CD4-positive, alpha-beta T cell (primary cell): ENCODE measurements at places on chromosomes 5 and 9.

DNA sequence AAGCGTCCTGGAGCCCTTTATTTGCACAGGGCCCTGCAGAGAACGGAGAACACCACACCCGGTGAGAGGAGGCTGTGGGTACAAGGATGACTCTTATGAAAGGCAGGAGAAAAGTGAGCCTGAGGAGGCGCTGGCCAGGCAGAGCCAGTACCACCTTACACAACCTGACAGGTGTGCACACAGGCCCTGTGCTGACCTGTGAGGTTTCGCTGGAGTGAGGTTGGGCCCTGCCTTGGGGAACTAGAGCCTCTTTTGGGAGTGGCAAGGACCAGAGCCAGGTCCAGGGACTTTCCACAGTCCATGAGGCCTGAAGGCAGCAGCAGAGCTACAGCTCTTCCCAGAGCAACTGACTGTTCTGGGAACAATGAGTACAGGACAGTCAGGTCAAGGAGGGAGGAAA is 3.1 kb downstream of the SRD5A1 start:
- peaks cover 2% of the 10 kb centered on the region for H3K36me3 ChIP-seq
- no peak overlapping the region for H3K27ac ChIP-seq
- no peak for DNase-seq
- no peak overlapping the region for H3K4me3 ChIP-seq
- no peaks in the 10 kb centered on the region for H3K27me3 ChIP-seq

GRCh38 chr5:75049456-75050351 is 2.7 kb downstream of the GCNT4 start:
- no peak overlapping the region for H3K27ac ChIP-seq
- H3K4me1 ChIP-seq: peaks cover 49% of the 10 kb centered on the region
- no peaks in the 10 kb centered on the region for H3K27me3 ChIP-seq

GRCh38 chr5:158770506-158770905 is 329.2 kb downstream of the EBF1 start:
- DNase-seq: no peak
- H3K36me3 ChIP-seq: no peaks in the 10 kb centered on the region
- no peak overlapping the region for H3K4me3 ChIP-seq
- H3K27ac ChIP-seq: no peak overlapping the region
- no peaks in the 10 kb centered on the region for H3K4me1 ChIP-seq

GRCh38 chr5:142222866-142223558 is 101.8 kb downstream of the SPRY4 start:
- no peak for DNase-seq
- no peak overlapping the region for H3K27ac ChIP-seq
- H3K4me3 ChIP-seq: no peak overlapping the region

DNA sequence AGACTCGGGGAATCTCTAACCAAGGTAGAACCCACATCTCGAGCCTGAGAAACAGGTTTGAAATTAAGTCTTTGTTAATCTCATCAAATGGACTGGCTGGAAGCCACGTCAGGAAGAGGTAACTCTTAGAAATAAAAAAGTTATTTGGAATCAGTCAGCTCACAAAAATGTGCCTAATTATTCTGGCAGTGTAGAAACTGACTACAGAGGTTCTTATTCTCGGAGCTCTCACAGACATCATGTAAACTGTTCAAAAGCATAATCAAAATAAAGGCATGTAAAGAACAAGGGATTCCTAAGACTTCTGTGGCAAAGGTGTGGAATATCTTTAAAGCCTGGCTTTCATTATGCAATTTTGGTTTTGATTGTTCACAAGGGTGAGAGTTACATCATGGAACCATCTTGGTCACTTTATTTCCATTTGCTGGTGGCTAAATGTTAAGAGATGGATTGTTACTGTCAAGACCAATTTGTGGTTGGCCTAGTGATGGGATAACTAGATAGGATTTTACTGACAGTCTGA is 85.1 kb downstream of the OTULIN start:
- peaks cover 6% of the 10 kb centered on the region for H3K4me1 ChIP-seq
- H3K27me3 ChIP-seq: no peaks in the 10 kb centered on the region
- peaks cover 86% of the 10 kb centered on the region for H3K36me3 ChIP-seq
- no peak overlapping the region for H3K4me3 ChIP-seq
- H3K27ac ChIP-seq: no peak overlapping the region

DNA sequence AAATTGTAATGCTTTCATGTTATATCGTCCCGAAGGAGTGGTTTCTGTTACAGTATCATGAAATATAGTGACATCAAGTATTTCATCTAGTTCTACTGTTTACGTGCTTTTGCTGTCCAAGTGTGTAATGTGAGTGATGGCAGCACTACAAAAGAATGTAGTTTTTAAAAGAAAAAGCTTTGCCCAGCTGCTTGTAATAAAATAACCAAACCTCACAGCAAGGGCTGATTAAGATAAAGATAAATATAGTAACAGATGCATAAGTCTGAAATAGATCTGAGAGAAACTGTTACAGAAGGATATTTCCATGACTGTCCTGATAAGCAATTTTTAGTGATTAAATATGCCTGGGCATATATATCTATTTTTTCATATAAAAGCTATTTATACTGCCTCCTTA is 106.4 kb downstream of the AUH start:
- H3K4me1 ChIP-seq: peaks cover 6% of the 10 kb centered on the region
- no peak for DNase-seq
- no peak overlapping the region for H3K27ac ChIP-seq
- H3K27me3 ChIP-seq: no peaks in the 10 kb centered on the region
- no peaks in the 10 kb centered on the region for H3K36me3 ChIP-seq
- no peak overlapping the region for H3K4me3 ChIP-seq

GRCh38 chr5:58963361-58963760 is 380.5 kb downstream of the RAB3C start:
- H3K4me1 ChIP-seq: no peaks in the 10 kb centered on the region
- H3K4me3 ChIP-seq: no peak overlapping the region
- H3K36me3 ChIP-seq: no peaks in the 10 kb centered on the region
- H3K27ac ChIP-seq: no peak overlapping the region

DNA sequence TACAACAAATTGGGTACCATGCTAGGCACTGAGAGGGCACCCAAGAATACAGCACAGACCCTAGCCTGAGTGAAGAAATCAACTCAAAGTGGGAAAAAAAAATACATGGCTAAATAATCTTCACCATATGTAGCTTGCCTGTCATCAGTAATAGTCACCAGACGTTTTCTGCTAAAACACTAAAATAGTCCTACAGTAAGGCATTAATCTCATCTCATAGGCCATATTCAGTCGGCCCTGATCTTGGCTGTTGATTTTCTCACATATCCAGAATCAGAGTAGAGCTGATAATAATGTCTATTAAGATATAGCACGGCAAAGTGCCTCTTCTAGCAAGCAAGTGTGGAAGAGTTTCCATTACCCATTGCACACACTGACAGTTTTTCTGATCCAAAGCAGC is 322.1 kb upstream of the SLC30A5 start:
- H3K27ac ChIP-seq: no peak overlapping the region
- no peaks in the 10 kb centered on the region for H3K4me1 ChIP-seq
- DNase-seq: no peak

- H3K27me3 ChIP-seq: no peaks in the 10 kb centered on the region
- no peak overlapping the region for H3K27ac ChIP-seq
These were observed 89.1 kb upstream of the LIFR start for GRCh38 chr5:38645508-38645907.

DNA sequence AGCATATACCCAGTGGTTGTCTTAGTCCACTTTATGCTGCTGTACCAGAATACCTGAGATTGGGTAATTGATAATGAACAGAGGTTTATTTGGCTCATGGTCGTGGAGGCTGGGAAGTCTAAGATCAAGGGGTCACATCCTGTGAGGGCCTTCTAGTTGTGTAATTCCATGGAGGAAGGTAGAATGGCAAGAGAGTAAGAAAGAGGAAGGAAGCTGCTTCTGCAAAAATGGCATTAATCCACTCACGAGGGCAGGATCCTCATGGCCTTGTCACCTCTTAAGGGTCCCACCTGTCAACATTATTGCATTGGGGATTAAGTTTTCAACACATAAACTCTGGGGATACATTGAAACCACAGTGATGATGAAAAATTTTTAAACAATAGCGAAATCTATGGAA is 17.0 kb downstream of the BTNL8 start:
- no peaks in the 10 kb centered on the region for H3K36me3 ChIP-seq
- H3K27me3 ChIP-seq: peaks cover 6% of the 10 kb centered on the region
- DNase-seq: no peak
- H3K27ac ChIP-seq: no peak overlapping the region

GRCh38 chr5:68587171-68587570 is 371.6 kb downstream of the PIK3R1 start:
- no peak overlapping the region for H3K27ac ChIP-seq
- no peak for DNase-seq
- H3K36me3 ChIP-seq: no peaks in the 10 kb centered on the region
- H3K27me3 ChIP-seq: no peaks in the 10 kb centered on the region

DNA sequence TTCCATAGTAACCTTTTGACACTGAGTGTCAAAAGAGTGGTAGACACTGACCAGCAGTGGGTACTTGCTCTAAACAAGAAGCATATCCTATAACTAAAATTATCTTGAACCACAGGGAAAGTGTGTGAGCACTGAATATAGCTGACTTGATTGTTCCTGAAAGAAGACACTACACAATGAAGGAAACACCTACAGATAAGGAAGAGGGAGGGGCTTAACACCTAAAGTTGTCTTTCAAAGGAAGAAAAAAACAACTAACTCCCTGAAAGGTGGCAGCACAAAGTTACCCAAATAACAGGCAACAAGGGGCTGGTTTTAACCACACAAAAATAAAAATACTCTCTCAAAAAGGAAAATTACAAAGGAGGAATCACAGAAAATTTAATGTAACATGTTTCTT is 6.6 kb downstream of the ELAVL2 start:
- H3K4me1 ChIP-seq: no peaks in the 10 kb centered on the region
- H3K4me3 ChIP-seq: no peak overlapping the region
- no peaks in the 10 kb centered on the region for H3K36me3 ChIP-seq
- H3K27me3 ChIP-seq: peaks cover 37% of the 10 kb centered on the region
- H3K27ac ChIP-seq: no peak overlapping the region
- DNase-seq: no peak

- no peak overlapping the region for H3K27ac ChIP-seq
- H3K36me3 ChIP-seq: no peaks in the 10 kb centered on the region
- H3K4me3 ChIP-seq: no peak overlapping the region
- no peak for DNase-seq
These were observed 32.2 kb downstream of the ENTREP1 start for GRCh38 chr9:69357030-69357775.

DNA sequence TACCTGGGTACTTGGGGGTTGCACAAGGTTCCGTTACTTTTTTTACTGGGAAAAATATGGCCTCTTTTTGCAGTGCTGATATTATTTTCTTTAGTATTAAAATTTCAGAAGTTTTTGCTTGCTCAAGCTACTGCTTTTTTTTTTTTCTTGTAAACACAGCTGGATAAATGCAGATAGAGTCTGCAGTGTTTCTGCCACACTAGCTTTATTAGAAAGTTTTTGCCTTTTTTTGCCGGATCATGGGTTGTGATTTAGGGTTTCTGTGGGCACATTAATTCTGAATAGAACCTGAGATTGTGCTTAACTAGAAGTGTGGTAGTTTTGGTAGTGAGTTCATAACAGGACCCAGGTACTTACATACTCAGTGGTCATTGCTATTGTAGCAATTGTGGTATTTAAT is 19.9 kb downstream of the KIAA1958 start:
- no peak overlapping the region for H3K27ac ChIP-seq
- H3K4me3 ChIP-seq: no peak overlapping the region
- H3K36me3 ChIP-seq: no peaks in the 10 kb centered on the region
- H3K4me1 ChIP-seq: no peaks in the 10 kb centered on the region

- no peak for DNase-seq
- H3K27ac ChIP-seq: no peak overlapping the region
- no peaks in the 10 kb centered on the region for H3K27me3 ChIP-seq
- H3K36me3 ChIP-seq: no peaks in the 10 kb centered on the region
These were observed 1043.2 kb downstream of the CDH9 start for GRCh38 chr5:25995209-25995608.

GRCh38 chr5:125134216-125135081 is 388.0 kb upstream of the ZNF608 start:
- no peaks in the 10 kb centered on the region for H3K27me3 ChIP-seq
- no peak overlapping the region for H3K4me3 ChIP-seq
- no peaks in the 10 kb centered on the region for H3K4me1 ChIP-seq
- H3K27ac ChIP-seq: no peak overlapping the region

DNA sequence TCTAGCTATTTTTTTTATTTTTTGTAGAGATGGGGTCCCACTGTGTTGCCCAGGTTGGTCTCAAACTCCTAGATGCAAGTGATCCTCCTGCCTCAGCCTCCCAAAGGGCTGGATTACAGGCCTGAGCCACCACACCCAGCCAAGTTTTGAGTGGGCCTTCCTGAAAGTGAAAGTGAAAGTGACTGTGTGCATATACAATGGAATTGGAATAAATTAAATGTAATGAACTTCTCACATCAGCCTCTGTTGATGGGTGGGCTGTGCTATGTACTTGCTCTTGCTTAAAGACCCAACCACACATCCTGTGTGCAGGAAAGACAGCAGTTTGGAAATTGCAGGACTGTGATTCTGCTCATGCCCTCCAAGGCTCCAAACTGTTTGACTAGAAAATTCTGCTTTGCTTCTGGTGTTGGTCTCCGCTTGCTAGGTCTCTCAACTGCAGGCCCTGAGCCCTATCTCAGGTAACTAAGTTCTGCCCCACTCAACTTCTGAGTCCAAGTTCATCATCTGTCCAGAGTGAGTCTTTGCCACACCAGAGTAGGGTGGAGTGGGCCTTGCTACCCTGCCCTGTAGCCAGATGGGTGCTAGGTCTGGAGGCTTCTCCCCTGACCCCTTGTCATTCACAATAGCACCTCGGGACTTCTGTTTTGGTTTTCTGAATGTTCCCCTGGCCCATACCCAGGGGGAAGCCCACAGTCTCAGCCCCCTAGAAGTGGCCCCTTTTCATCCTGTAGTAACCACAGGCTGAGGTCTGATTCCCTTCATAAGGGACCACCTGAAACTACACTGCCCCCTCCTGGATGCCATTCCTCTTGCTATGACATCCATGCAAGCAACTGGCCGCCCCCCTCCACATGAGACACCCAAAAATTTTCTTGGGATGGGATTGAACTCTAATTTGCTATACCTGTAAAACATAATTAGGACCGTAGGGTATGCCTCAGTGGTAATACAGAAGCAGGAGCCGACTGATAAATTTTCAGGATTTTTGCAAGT is 36.5 kb upstream of the RAD23B start:
- H3K36me3 ChIP-seq: no peaks in the 10 kb centered on the region
- no peaks in the 10 kb centered on the region for H3K27me3 ChIP-seq
- H3K27ac ChIP-seq: no peak overlapping the region
- H3K4me3 ChIP-seq: no peak overlapping the region
- no peak for DNase-seq

GRCh38 chr5:34551911-34552433 is 104.2 kb upstream of the RAI14 start:
- no peaks in the 10 kb centered on the region for H3K27me3 ChIP-seq
- H3K4me3 ChIP-seq: no peak overlapping the region
- H3K27ac ChIP-seq: no peak overlapping the region
- H3K4me1 ChIP-seq: no peaks in the 10 kb centered on the region
- H3K36me3 ChIP-seq: no peaks in the 10 kb centered on the region

DNA sequence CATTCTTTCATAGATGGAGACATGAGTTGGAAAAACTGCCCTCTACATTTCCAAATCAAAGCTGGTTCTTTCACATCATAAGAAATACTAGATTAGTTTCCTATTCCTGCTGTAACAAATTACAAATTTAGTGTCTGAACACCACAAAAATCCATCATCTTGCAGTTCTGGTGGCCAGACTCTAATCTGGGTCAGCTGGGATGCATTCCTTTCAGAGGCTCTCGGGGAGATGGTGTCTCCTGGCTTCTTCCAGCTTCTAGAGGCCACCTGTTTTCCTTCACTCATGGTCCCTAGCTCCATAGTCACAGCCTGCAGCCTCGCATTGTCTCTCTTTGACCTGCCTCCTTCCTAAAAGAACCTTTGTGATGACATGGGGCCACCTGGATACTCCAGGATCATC is 65.2 kb downstream of the RETREG1 start:
- no peaks in the 10 kb centered on the region for H3K27me3 ChIP-seq
- H3K4me1 ChIP-seq: no peaks in the 10 kb centered on the region
